ENCODE measurements at places on chromosomes 12 and 14. TPM values are rescaled to one million over a fixed set of nuclear protein-coding genes. Genes with fewer than 3 reads are reported as not detected.

GRCh38 chr12:121222847-121223246 lies 12.9 kb downstream of the P2RX4 start:
- DNase-seq = no peak

DNA sequence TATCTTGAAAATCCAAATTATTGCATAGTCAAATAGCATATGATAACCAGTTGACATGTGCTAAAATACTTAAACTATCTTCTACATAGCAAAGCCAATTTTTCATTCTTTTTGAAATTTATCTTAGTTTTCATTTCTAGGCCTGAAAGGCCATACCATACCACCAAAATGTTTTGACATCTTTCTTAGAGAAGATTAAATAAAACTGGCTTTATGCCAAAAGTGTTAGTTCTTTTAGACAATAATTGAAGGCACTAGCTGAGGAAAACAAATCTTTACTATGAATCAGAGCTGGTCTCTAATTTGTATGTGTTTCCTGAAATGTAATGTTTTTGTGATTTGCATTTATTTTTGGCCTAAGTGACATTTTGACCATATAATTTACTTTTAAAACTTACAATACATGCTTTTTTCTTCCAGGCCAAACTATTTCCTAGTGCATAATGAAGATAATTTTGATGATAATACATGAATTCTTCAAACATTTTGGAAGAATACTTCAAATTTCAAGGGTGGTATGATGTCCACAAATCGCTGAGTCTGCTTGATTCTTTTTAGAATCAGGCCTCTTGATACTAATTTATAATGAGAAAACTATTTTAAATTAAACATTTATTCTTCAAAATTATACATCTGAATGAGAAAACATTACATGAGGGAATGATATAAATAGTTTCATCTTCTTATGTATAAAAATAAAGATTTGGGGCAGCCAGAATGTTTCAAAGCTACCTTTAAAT lies 6.5 kb upstream of the KCNMB4 start:
- no peak for DNase-seq

GRCh38 chr12:66398931-66399910 lies 96.9 kb downstream of the HELB start:
- DNase-seq = no peak

- DNase-seq = no peak
Observed at GRCh38 chr12:30400349-30400748, 295.3 kb downstream of the IPO8 start.

DNA sequence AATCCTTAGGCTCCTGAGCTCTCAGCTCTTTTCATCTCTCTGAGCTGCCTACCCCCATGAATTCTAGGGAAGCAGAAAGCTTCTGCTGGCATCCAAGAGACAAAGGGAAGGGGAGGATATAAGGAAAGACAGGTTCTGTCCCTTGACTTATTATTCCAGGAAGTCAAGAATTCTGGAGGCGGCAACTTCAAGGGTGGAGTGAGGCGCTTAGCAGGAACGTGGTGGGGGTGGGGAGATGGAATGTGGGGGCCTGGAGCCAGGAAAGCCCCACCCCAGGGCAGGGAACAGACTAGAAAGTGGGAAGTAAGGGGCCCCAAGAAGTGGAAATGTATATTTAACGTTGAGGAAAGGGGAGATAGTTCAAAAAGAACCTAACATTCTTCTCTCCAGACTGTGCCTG lies 1.4 kb downstream of the CALCOCO1 start:
- DNase-seq = no peak

DNA sequence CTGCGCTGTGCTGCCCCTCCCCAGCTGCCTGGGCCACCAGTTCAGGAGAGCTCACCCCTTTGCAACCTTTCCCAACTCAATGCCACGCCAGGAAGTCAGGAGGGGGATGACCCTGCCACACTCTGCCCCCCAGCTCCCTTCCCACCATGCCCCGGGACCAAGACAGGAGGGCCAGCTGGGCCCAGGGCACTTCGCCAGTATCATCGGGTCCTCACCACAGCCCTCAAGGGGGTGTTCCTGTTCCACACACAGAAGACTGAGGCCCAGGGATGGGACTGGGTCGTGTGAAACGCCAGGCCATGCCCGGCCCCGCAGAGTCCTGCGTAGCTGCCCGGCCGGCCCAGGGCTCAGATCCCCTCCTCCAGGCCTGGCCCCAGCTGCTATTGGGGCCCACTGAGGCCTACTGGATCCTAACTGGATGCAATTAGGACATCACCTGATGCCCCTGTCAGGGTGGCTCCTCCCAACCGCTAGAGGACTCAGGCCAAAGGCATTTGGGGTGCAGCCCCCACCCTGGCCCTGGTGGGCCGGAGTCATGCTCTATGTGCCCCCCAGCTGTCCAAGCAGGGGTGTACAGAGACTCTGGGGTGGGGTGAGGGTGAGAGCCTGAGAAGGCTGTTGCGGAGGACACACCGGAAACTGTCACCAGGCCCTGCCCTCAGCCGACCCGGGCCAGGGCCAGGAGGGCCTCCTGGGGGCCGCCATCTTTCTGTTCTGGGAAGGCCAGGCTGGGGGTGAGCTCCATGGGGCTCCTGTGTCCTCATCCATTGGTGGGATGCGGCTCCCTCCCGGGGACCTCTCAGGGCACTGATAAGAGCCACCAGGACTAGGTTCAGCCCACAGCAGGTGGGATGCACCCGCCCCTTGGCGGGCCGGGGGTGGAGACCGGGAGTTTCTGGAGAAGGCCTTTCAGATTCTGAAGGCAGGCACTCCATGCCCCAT lies 29.3 kb upstream of the ANKRD9 start:
- DNase-seq = no peak

DNA sequence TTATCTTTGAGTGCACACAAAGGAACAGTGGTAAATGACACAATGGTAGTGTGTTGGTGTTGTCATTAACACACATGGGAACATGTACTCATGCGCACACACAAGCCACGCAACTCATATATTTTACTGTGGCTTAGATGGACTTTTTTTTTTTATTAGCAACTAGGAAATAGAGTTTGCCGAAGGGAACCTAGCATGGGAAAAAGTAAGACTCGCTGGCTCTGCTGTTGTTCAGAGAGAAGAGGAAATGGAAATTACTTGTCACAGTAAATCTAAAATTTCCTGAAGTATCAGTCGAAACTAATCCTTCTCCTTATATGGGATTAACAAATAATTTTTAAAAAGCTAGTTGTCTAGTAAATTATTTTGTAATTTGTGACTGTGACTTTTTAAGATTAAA lies 33.7 kb upstream of the IL22 start:
- no peak for DNase-seq

GRCh38 chr12:18683327-18684013 lies 54.3 kb downstream of the PLCZ1 start:
- no peak for DNase-seq

GRCh38 chr12:106345746-106346145 lies 11.8 kb upstream of the POLR3B start:
- no peak for DNase-seq

DNA sequence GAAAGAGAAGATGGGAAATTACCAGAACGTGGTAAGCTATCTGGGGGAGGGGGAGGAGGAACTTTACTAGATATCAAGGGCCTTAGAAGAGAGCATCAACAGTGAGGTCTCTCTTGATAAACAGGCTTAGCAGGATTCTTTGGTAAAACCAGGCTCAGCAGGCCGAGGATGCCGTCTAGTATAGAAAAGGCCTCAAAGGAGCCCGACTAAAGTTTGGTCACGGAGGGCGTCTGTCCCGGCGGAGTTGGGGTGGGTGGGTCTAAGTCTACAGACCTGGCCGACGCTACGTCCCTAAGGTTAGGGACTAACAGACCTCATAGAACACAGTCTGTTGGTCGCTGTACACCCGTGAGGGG lies 538 bp upstream of the TIGAR start:
- DNase-seq = no peak

DNA sequence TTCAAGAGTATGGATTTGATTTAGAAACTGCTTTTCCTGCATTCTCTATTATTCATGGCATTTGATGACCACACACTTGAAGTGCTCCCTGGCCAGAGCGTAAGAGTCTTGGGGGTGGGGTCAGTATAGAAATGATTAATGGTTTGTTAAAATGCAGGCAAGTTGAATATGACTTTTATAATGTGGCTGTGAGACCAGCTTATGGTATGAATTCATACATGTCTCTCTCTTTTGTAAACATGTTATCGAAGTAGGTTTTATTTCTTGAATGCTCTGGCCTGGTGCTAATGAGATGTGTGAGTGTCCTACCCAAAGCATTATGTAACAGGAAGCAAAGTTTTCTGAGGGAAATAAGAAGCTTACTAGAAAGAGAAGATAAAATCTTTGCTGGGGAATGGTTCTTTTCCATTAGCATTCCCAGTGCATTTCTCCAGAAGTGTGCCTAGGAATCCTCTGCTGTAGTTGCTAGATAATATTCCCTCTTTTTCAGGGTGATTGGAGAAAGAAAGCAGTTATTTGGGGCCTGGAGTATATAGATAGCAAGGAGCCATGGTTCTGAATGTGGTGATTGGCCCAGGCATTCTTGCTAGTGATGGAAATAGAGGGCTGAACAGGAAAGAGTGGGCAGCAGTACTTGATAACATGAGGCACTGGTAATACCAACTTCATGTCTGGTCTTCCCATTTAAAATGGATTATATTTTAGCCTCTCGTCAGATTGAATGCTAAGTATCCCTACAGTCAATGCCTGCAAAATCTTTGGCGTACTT lies 289.7 kb downstream of the RAD51B start:
- DNase-seq = no peak

Gene PHETA1
- polyA plus RNA-seq = 1.8 TPM

Gene GPR65
- 2.2 TPM for polyA plus RNA-seq

Gene FAM186B
- 0.38 TPM for polyA plus RNA-seq
